ENCODE measurements at places on chromosomes 2 and 18. TPM values are rescaled to one million over a fixed set of nuclear protein-coding genes. Genes with fewer than 3 reads are reported as not detected.

The DUSP2 gene
- polyA plus RNA-seq: 9.6 TPM

The GPR45 gene
- not detected for polyA plus RNA-seq

The WNT10A gene
- polyA plus RNA-seq: 0.59 TPM

The PDE11A gene
- 8.3 TPM for polyA plus RNA-seq

The MYO5B gene
- polyA plus RNA-seq: 6.2 TPM

The NT5DC4 gene
- 1.2 TPM for polyA plus RNA-seq

The CNGA3 gene
- polyA plus RNA-seq: not detected

The EFR3B gene
- polyA plus RNA-seq: 6.4 TPM

The SLC35G4 gene
- not detected for polyA plus RNA-seq

The WIPF1 gene
- polyA plus RNA-seq: 29.2 TPM

The COL4A3 gene
- polyA plus RNA-seq: 65.0 TPM

The CCDC148 gene
- polyA plus RNA-seq: 1.2 TPM

The HOXD3 gene
- 23.3 TPM for polyA plus RNA-seq

The DYNAP gene
- polyA plus RNA-seq: not detected

The DQX1 gene
- 0.23 TPM for polyA plus RNA-seq

The KATNAL2 gene
- 5.7 TPM for polyA plus RNA-seq

The CSRNP3 gene
- 14.2 TPM for polyA plus RNA-seq

The CYBRD1 gene
- 32.4 TPM for polyA plus RNA-seq

The CFAP65 gene
- 0.20 TPM for polyA plus RNA-seq

The CHRND gene
- polyA plus RNA-seq: 0.52 TPM

The ABCG5 gene
- polyA plus RNA-seq: 0.56 TPM

The RAPH1 gene
- 13.4 TPM for polyA plus RNA-seq

Measured in left renal pelvis (tissue), 4 donors.